Cortex of kidney (tissue), 1 donor: ENCODE measurements at places on chromosomes 6 and 20.

DNA sequence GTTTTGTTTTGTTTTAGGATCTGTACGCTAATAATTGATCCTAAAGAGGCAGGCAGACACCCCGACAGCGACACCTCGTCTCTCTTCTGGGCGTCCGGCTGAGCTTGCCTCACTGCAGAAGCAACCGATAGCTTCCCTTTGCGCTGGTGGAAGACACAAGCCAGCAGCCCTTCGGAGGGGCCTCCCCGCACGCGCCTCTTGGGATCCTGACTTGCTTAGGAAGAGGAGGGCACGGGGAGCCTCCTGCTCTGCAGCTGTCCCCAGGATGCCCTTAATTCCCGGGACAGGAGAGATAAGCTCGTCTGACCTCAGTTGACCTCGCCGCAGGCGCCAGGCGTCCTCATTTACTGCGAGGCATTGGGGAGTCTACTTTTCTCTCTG is 94.0 kb downstream of the CD83 start:
- no peak for DNase-seq

DNA sequence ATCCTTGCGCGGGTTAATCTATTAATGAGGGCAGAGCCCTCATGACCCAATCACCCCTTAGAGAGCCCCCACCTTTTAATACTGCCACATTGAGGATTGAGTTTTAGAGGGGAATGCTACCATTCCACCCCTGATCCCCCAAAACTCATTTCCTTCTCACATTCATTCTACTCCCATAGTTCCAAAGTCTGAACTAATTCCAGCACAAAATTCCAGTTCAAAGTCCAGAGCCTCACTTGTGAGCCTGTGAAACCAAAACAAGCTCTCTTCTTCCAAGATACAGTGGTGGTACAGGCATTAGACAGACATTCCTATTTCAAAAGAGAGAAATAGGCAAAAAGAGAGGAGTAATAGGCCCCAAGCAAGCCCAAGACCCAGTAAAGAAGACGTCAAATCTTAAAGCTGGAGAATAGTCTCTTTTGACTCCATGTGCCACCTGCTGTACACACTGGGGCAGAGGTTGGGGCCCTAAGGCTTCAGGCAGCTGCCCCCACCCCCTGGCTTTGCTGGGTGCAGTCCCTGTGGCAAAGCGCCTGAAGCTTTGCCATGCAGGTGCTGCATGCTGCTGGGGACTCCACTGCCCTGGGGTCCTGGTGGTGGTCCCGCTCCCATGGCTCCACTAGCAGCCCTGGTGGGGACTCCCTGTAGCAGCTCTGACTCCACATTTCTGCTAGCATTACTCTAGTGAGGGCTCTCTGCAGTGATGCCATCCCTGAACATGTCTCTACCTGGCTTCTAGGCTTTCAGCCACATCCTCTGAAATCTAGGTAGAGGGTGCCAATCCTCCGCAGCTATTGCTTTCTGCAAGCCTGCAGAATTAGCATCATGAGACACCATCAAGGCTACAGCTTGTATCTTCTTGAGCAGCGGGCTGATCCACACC is 41.3 kb downstream of the RSPH3 start:
- no peak for DNase-seq

DNA sequence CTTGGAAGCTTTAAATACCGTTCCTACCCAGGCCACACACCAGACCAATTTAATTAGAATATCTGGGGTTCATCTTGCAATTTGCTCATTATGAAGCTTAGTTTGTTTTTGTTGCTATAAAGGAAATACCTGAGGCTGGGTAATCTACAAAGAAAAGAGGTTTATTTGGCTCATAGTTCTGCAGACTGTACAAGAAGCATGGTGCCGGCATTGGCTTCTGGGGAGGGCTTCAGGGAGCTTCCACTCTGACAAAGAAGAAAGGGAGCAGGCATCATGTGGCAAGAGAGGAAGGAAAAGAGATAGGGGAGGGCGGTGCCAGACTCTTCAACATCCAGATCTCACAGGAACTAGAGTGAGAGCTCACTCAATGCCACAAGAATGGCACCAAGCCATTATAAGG is 73.6 kb downstream of the RNF182 start:
- DNase-seq: no peak

DNA sequence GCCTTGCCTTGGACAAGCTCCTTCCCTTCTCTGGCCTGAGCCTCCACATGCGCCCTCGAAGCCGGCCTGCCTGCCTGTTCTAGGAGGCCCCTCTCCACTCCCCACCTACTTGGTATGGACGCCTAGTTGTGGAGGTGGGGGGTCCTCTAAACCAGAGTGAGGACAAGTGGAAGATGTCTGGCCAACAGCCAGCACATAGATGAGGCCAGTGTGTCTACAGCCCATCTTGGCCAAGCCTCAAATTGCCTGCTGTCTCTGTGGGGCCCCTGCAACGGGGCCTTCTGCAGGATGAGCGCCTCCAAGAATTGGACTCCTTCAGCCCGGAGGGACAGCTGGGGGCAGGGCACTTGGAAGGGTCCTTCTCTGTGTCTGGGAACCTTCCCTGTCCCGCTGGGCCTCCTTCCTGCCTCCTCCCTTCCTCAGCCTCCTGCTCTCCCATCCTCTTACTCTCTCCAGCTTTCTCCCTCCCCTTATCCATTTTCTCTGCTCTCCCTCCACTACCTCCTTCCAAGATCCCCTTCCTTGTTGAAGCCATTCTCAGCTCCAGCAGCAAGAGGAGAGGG is 1.6 kb downstream of the MDFI start:
- DNase-seq: no peak

- no peak for DNase-seq
Observed at GRCh38 chr20:38600057-38600456, 1.6 kb upstream of the ARHGAP40 start.

- no peak for DNase-seq
Observed at GRCh38 chr20:58389968-58390658, 1.1 kb downstream of the VAPB start.

- DNase-seq: no peak
Observed at GRCh38 chr6:39343396-39343870, 20.9 kb upstream of the KCNK16 start.

DNA sequence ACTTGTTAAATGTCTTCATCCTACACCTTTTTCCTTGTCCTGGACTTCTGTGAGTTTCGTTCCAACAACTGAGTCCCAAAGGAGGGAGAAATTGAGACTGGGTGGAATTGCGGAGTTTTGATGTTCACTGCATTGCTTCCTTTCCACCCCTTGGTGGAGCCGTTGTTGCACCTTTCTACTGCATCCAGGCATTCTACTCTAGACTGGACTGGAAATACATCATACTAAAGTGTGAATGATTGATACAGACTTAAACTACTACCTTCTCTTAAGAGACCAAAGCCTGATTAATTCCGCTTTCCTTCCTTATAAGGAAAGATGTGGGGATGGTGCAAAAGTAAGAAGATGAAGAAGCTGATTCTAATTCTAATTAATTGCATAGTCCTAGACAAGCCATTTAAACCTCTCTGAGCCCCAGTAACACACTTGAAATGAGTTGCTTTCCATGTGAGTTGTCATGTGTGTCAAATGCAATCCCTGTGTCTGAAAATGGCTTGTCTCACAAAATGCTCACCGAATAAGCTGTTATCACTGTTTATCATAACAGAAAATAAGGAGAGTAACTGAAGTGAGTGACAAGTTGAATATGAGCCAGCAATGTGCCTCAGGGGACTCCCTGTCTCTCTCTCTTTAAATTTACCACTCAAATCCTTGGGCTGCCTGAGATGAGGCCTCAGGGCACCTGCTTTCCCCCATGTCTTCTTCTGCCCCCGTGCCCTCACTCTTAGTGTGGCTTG is 338.3 kb upstream of the CHD6 start:
- DNase-seq: no peak

- DNase-seq: no peak
Observed at GRCh38 chr6:34986845-34987246, 97.8 kb downstream of the ANKS1A start.

DNA sequence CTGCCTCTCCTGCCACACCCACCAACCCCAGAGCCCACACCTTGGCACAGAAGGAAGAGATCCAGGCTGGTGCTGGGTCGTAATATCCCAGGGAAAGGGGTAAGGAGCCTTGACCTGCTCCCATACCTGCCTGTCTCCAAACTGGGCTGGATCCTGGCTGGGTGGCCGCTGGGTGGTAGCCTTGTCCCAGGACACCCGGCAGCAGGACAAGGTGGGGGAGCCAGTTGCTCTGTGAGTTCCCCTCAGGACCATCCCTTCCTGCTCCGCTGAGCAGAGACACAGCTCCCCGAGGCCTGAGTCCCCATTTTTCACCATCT is 58.8 kb downstream of the UBE2V1 start:
- DNase-seq: no peak

DNA sequence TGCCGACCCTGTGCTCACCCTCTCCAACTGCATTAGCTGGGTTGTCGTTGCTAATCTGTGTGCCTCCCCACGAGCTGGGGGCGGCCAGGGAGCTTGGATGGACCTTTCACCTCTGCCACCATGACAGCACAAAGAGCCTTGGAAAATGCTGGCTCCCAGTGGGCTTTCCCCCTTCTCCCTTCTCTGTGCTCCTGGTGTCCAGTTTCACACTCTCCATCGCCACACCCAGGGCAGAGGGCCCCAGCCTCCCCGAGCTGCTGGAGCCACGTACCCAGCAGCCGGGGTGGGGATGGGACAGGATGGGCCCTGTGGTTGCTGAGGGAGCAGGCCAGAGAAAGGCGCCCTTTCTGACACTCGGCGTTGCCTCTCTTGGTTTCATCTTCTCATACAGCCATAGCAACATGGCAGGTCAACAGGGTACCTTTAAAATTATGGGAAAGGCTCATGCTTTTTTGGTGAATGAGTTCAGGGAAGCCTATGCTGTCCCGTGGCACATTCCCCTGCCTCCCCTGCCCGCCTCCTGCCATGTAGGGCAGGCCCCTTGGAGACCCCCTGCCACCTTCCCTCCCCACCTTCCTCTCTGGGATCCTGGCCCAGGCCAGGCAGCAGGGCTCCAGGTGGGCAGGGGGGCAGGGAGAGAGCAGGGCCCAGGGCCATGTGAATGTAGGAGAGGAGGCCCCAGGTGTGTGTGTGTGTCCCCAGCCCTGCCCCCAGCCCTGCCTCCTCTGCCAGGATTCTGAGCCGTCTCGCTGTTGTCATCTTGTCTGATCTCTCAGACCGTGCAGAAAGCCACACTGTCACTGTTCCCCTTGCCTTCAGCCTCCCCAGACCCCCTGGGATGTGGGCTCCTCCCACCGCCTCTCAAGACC is 85.2 kb upstream of the CCDC167 start:
- DNase-seq: no peak

GRCh38 chr6:20008131-20008530 is 171.0 kb downstream of the ID4 start:
- no peak for DNase-seq

DNA sequence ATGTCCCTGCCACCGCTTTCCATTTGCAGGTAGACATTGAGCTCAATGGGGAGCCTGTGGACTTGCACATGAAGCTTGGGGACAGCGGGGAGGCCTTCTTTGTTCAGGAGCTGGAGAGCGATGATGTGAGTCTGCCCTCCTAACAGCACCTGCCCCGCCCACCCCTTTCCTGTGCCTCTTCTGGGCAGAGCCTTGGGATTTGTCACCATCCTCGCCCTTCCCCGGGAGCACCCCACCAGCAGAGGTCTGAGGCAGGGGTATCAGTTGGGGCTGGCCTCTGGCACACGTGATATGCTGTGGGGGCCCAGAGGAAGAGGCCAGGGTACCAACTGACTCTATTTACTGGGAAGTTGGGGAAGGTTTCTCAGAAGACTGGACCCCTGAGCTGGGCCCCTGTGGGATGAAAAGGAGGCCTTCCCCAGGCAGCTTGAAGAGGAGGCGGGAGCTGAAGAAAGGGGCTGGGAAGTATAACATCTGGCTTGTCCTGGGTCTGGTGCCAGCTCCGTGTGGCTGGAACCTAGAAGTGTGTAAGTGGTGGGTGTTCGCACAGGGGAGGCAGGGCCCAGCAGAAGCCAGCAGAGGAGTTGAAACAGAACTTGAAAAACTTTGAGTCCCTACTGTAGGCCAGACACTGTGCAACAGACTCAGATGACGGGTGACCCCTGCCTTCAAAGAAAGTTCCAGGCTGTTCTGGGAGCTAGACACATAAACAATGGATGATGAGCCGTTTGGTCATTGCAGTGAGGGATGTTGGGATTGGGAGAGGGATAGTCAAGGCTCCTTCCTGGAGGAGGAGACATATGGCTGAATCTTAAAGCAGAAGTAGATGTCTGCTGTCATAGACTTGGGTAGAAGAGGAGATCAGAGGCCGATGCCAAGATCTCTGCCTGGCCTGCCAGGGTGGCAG is 7.2 kb downstream of the LPIN3 start:
- no peak for DNase-seq

DNA sequence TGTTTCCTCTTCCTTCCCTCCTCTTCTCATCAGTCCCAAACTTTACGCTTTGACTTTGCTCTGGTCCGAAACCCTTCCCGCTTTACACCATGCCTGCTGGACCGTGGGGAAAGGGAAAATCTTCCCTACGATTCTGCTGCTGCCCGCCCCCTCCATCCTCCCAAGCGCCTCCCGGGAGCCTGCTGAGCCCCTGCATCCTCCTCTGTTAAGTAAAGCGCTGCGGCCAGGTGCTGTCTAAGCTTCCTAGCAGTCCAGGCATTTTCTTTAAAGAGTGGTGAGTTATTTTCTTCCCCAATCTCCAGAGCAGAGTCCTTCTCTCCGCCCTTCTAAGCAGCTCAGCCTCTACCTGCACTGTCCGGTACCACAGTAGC is 376.3 kb downstream of the RNGTT start:
- DNase-seq: no peak

DNA sequence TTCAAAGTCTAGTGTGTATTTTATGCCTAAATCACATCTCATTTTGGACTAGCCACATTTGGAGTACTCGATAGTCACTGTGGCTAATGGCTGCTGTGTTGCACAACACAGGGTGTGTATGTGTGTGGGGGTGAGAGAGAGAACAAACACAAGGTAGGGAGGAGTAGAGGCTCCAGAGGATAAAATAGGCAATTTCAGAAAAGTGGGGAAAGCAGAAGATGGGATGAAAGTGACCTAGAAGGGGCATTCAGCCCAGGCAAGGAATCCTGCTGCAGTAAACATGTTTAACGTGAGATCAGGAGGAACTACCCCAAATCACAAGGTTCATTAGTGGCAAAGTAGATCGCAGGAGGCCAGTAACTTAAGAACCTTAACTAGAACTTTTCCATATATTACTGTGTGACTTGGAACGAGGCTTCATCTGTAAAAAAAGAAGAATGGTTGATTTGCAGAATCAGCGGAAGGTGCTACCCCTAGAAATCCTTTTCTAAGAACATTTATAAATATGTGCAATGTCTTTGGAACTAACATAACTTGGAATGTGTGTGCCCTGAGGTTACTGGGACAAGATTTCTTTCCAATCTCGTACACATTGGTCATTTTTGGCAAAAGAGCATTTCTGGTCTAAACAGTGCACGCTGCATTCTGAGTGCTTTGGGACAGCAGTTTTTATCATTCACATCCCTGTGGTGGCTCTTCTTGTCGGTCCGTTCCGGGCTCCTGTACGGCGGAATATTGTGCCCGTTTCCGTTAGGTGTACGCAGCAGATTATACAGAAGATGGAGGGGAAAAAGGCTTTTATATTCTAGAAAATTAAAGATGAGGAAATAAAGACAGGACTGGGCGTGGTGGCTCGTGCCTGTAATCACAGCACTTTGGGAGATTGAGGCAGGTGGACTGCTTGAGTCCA is 2.6 kb downstream of the DUSP22 start:
- no peak for DNase-seq

DNA sequence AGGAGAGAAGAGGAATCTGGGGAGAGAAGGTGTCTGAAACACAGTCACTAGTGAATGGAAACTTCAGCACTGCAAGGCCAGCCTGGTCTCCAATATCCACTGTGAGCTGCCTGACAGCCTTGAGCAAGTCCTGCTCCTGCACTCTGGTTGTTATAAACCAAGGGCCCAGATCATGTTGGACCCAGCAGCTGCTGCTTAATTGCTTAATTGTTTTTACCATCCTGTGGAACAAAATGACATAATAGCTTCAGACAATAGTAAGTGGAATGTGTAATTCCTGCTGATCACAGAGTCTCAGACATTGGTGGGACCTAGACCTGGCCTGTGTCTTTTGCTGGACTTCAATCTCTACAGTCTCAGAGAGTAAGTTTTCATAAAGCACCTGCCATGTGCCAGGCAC is 833.7 kb downstream of the TFAP2A start:
- DNase-seq: no peak
